Femur (tissue), 1 donor: ENCODE measurements at places on chromosomes 4 and X.

- no peak for DNase-seq
Observed at GRCh38 chr4:48162162-48162561, 28.1 kb upstream of the TXK start.

- no peak for DNase-seq
Observed at GRCh38 chr4:79949178-79949577, 123.9 kb downstream of the ANTXR2 start.

- no peak for DNase-seq
Observed at GRCh38 chr4:189659287-189659686, 281.4 kb upstream of the FRG1 start.

GRCh38 chrX:48196745-48197201 is at the start of gene SSX5:
TSS of gene SSX5 (minus strand) at chrX:48196795. CDS start at chrX:48195358, 1,437 bp downstream.
- no peak for DNase-seq

GRCh38 chrX:78011846-78012245 is 42.4 kb upstream of the PGAM4 start:
- DNase-seq: no peak

GRCh38 chr4:159107203-159107925 is 4.5 kb downstream of the RAPGEF2 start:
- DNase-seq: no peak

DNA sequence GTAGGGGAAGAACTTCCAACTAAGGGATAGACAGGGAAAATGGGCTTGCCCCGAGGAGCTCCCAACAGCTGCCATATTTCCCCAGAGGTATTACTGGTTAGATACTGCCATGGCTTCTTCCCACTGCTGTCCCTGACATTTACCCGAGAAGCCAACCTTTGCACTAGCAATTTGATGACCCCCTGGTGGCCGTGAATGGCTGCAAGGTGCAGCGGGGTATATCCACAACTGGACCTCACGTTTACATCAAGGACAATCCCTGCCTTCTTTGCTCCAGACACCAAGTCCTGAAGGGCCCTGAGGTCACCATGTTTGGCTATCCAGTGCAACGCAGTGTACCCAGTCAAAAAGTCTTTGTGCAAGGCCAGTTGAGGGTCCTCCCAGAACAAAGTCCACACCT is 2.3 kb downstream of the SOWAHB start:
- DNase-seq: no peak

DNA sequence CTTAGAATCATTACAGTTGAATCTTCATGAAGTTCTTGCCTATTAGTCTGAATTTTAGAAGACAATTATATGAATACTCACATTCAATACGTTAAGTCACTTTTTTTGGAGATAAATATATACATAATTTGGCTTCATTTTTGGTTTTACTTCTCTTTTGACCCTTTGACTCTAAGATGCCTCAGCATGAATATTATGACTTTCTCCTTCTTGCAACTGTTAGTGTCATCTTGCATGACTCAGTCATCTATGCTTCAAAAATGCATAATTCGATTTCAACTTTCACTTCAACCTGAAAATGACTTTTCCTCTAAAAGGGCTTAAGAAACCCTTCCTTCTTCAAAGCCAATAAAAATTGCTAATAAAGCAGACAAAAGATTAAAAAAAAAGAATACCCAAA is 1427.5 kb downstream of the ADGRL3 start:
- no peak for DNase-seq

DNA sequence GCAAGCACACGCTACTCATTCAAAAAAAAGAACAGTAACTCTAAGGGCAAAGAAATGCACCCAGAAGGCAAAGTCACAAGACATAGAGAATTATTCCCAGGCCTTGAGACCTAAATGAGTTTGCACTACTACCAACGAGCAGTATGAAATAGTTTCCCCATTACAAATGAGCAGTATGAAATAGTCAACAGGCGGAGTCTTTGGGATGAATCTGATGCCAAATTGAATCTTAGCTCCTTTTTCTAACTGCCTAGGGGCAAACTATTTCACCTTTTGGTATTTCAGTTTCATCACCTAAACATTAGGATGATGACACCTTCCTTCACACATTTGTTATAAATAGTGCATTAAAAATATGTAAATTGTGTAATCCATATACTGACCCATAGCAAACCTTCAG is 213.0 kb upstream of the FAT4 start:
- no peak for DNase-seq

GRCh38 chrX:115177932-115178331 is 11.3 kb upstream of the RBMXL3 start:
- no peak for DNase-seq

GRCh38 chr4:11072463-11072862 is 356.2 kb downstream of the HS3ST1 start:
- DNase-seq: no peak

DNA sequence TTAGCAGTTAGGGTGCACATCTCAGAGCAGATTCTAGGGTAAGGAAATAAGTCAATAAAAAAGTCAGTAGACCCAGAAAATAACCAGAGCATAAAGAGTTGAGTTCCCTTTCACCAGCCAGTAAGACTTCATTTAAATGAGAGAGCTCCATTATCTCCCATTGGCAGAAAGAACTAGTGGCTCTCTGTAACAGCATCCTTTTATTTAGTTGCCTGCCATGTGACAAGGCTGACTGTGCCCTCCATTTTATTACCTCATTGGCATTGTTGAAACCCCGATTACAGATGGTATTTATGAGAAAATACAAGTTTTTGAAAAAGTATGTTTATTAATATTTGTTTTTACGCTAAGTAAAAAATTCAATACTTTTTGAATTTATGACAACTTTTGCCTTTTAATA is 859.5 kb upstream of the NDST4 start:
- DNase-seq: no peak

GRCh38 chr4:183541752-183542040 is 36.8 kb downstream of the ING2 start:
- DNase-seq: no peak

- peak; percentile 46 for DNase-seq
Observed at GRCh38 chr4:86452924-86453531, 93.2 kb upstream of the MAPK10 start.

GRCh38 chrX:30812326-30812725 is 76.7 kb downstream of the TAB3 start:
- no peak for DNase-seq

GRCh38 chr4:7799306-7799705 is 140.4 kb downstream of the AFAP1 start:
- no peak for DNase-seq

GRCh38 chrX:43861750-43862149 is 20.5 kb downstream of the MAOB start:
- no peak for DNase-seq

GRCh38 chrX:10089378-10089795 is 67.4 kb upstream of the CLCN4 start:
- DNase-seq: no peak

DNA sequence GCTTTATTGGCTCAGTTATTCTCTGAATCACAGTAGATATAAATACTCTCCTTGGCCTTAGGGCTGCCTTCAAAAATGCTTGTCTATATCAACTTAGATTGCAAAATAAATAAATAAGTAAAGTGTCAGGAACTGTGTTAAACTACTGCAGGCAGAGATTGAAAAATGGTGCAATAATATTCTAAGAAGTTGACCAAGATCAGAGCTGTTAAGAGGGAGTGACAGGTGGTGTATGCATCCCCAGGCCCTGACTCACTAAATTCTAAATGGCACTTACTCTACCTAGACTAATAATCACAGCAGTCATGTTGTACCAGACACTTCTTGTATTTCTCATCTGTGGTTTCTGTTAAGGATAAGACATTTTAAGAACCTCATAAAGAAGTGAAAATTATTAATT is 235.1 kb upstream of the SPOCK3 start:
- no peak for DNase-seq

DNA sequence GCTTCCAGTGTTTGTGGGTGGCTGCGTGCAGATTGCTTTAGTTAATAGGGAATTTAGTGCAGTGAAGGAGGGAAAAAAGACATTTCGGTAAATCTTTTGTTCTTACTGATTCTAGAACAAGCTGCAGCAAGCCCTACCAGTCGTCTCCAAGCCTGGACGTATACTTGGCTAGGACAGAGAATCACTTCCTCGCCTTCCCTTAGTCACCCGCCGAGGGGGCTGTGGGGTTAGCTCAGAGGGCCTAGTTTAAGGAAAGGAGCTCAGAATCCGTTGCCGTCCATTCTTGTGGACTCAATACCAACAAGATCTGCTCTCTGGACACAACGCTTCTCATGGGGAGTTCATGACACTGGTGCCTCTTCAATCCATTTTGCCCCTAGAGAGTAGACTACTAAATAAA is 36.3 kb upstream of the FAT1 start:
- no peak for DNase-seq

DNA sequence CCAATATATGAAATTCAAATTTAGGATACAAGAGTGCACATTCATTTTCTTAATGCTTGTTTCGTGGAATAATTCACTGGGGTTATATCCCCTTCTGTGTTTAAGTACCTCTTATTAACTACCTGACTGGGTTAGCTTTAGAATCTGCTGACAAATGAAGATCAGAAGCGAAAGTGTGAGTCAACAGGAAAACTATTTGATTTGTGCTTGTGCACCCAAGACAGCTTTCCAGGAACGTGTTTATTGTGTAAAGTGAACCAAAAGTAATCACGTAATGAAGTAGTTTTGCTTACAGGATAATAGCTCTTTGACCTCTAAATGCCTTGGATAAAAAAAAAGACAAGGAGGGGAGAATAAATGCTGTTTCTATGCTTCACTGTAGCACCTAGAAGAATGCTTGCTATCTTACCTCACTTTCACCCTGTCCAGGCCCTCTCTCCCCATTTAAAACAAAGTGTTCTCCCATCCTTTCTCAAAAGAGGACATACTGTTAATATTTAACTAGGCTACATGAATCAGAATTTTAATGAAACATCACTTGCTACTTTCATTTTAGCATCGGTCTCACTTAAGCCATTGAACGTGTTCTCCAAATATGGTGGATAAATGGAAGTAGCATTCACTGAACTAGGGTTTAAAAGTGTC is 141.9 kb downstream of the THOC2 start:
- DNase-seq: no peak
